ENCODE measurements at places on chromosomes 1 and 21.

DNA sequence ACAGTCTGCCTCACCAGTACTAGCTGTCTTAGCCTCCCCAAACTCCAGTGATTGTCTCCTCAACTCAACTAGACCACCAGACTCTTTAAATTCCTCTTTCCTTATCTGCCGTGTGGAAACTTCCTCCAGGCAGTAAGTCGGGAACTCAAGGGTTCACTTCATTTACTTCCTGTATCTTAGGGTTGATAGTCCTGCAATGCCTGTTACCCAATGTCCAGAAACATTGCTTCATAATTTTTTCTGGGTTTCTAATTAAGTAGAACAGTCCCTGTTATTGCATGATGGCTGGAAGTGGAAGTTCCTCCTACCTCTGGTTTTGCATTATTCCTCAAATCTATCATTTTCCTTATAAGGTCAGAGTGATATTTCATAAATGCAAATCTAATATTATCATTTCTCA lies 60.8 kb upstream of the RNF11 start:
- no peak for DNase-seq

- DNase-seq, result no peak
These were observed 143.9 kb upstream of the DNAH14 start for GRCh38 chr1:224785622-224786021.

GRCh38 chr21:36806103-36806502 lies 107.2 kb downstream of the SIM2 start:
- no peak for DNase-seq

- DNase-seq, result no peak
These were observed 4.0 kb downstream of the HYI start for GRCh38 chr1:43449708-43450069.

All from stimulated activated CD8-positive, alpha-beta memory T cell treated with anti-CD3 and anti-CD28 coated beads, Interleukin-12 subunit alpha, Interleukin-12 subunit beta, amount 100 ng/mL, for 4 hours (primary cell).